ENCODE measurements at places on chromosomes 2 and 18. TPM values are rescaled to one million over a fixed set of nuclear protein-coding genes. Genes with fewer than 3 reads are reported as not detected.

The LIPG gene
- 0.19 TPM for total RNA-seq

The ITPRIPL1 gene
- not detected for total RNA-seq

The PID1 gene
- total RNA-seq, result 2.9 TPM

The TDRD15 gene
- not detected for total RNA-seq

The IMPA2 gene
- total RNA-seq, result 72.6 TPM

The CYBRD1 gene
- total RNA-seq, result 37.7 TPM

The PFN4 gene
- 1.9 TPM for total RNA-seq

The DOCK10 gene
- 38.4 TPM for total RNA-seq

The RAMP1 gene
- 0.32 TPM for total RNA-seq

The LOXHD1 gene
- total RNA-seq, result not detected

The RGPD4 gene
- 0.08 TPM for total RNA-seq

The G6PC2 gene
- not detected for total RNA-seq

The BUB1 gene
- 50.0 TPM for total RNA-seq

The PPP4R1 gene
- 40.0 TPM for total RNA-seq

The SULT1C2 gene
- 0.48 TPM for total RNA-seq

The PLEKHA3 gene
- total RNA-seq, result 20.1 TPM

The DYNAP gene
- not detected for total RNA-seq

The SERPINB12 gene
- not detected for total RNA-seq

The LRRTM4 gene
- not detected for total RNA-seq

The FOXI3 gene
- not detected for total RNA-seq

The TUBA4B gene
- total RNA-seq, result 0.35 TPM

The CENPA gene
- 57.9 TPM for total RNA-seq

The CAVIN2 gene
- total RNA-seq, result 19.8 TPM

The HOXD12 gene
- total RNA-seq, result not detected

The ATG9A gene
- total RNA-seq, result 49.9 TPM

The SPATA3 gene
- not detected for total RNA-seq

The ICA1L gene
- 1.4 TPM for total RNA-seq

The INPP5D gene
- 0.29 TPM for total RNA-seq

The MARCHF7 gene
- total RNA-seq, result 56.5 TPM

The CREB1 gene
- total RNA-seq, result 22.3 TPM

The KYNU gene
- total RNA-seq, result 361 TPM

The HMSD gene
- not detected for total RNA-seq

The NYAP2 gene
- total RNA-seq, result not detected

The CHST9 gene
- 0.02 TPM for total RNA-seq

The TMEM131 gene
- 14.9 TPM for total RNA-seq

The TMEM247 gene
- not detected for total RNA-seq

The GPR55 gene
- total RNA-seq, result not detected

The RAX gene
- not detected for total RNA-seq

The CXCR4 gene
- total RNA-seq, result 0.28 TPM

The SETBP1 gene
- total RNA-seq, result 0.51 TPM

The CXCR2 gene
- 0.03 TPM for total RNA-seq

The ICOS gene
- not detected for total RNA-seq

The ITGA4 gene
- total RNA-seq, result 2.0 TPM

The POTEC gene
- total RNA-seq, result not detected

The ATP8B1 gene
- total RNA-seq, result 7.9 TPM

Data from A549 treated with CORT108297 at 1 μM for 4 hours (cell line).